Central memory CD4-positive, alpha-beta T cell (primary cell): ENCODE measurements at places on chromosomes 16 and 17.

DNA sequence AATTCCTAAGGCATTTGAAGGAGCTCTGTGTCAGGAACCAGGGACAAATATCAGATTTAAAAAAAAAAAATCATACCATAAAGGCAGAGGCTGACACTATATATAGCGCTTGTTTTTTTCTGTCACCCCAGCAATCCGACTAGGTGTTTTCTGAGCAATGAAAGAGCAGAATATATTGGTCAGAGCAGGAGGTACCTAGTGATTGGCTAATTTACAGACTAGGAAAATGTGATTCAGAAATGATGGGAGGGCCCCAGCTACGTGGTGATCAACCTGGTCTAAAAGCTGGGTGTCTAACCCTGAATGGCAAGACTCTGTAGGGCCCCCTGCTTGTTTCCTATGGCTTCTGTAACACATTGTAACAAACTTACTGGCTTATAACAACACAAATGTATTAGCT, 195.5 kb upstream of the XYLT1 start:
- DNase-seq = no peak

- DNase-seq = no peak
These were observed 10.9 kb upstream of the ITGA2B start for GRCh38 chr17:44400226-44400847.

DNA sequence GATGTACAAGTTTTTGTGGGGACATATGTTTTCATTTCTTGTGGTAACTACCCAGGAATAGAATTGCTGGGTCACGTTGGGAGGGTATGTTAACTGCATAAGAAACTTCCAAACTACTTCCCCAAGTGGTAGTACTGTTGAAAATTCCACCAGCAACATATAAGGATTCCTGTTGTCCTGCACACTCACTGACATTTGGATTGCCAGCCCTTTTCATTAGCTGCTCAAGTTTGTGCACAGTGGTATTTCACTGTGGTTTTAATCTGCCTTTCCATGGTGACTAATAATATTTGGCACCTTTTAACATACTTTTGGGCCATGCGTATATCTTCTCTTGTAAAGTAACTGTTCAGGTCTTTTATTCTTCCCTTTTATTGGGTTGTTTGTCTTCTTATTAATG, 103.3 kb downstream of the GNAO1 start:
- no peak for DNase-seq

DNA sequence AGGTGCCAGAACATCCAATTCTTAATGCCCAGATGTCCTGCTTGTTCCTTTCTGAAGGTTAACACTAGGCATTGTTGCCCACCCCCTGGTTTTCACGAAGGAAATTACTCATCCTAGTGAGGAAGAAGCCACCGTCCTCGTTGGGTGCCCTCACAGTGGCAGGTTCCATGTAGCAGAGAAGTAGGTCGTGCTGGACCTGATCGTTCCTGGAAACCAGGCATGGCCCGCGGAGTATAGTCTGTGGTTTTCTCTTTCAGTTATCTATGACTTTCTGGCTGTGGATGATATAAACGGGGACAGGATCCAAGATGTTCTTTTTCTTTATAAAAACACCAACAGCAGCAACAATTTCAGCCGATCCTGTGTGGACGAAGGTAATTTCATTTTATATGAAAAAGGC, 16.5 kb downstream of the RGS11 start:
- DNase-seq = no peak

DNA sequence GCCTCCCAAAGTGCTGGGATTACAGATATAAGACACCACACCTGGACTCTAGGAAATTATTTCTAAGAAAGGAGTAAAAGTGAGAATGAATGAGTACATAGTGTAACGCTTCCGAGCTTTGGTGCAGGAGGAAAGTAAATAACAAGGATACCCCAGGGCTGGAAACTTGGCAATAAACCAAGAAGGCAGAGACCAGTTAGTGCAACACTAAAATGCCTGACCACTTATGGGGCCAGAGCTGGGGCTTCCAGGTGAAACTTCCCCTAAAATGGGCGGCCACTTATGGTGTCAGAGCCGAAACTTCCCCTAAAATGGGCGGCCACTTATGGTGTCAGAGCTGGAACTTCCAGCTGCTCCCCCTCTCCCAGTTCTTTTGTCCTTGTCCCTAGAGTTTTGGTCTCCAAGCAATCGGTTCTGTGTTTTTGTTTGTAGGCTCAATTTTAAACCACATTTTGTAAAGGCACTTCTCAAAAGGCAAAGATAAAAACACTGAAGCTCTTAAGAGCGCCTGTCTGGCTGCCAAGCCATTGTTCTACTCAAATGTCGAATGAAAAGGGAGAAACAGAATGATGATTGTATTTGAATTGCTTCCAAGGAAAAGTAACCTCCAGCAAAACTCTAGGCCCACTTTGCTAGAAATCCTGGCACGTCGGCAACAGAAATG, 63.9 kb downstream of the NXN start:
- DNase-seq = no peak

GRCh38 chr16:56450275-56450985, 702 bp downstream of the NUDT21 start:
- no peak for DNase-seq

GRCh38 chr16:21211486-21211885, at the start of gene ZP2:
Gene ZP2 (minus strand): TSS chr16:21211574. CDS start chr16:21211547, 27 bp downstream.
- DNase-seq = no peak

- no peak for DNase-seq
These were observed 16.8 kb downstream of the TMEM100 start for GRCh38 chr17:55705847-55706246.

GRCh38 chr16:47470810-47471209, 9.7 kb downstream of the PHKB start:
- no peak for DNase-seq

DNA sequence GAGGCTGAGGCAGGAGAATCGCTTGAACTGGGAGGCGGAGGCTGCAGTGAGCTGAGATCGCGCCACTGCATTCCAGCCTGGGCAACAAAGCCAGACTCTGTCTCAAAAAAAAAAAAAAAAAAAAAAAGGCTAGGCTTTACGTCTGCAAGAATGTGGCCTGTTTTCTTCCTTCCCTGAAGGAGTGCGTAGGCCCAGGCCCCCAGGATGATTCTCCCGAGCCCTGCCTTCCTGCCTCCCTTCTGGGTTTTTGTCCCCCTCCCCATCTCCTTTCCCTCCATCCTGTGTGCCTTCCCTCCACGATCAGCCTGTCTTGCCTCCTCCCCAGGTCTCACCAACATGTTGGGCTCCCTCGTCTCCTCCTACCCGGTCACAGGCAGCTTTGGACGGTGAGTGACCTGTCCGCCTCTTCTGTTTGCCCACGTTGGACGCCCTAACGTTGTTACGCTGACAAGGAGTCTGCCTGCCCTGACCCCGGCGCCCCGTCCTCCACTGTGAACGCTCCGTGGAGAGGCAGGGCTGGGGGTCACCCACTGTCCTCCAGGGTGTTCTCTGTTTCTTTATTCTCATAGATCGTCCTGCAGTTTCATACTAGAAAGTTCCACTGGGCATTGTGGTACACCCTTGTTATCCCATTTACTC, 15.7 kb upstream of the RNF213 start:
- no peak for DNase-seq

DNA sequence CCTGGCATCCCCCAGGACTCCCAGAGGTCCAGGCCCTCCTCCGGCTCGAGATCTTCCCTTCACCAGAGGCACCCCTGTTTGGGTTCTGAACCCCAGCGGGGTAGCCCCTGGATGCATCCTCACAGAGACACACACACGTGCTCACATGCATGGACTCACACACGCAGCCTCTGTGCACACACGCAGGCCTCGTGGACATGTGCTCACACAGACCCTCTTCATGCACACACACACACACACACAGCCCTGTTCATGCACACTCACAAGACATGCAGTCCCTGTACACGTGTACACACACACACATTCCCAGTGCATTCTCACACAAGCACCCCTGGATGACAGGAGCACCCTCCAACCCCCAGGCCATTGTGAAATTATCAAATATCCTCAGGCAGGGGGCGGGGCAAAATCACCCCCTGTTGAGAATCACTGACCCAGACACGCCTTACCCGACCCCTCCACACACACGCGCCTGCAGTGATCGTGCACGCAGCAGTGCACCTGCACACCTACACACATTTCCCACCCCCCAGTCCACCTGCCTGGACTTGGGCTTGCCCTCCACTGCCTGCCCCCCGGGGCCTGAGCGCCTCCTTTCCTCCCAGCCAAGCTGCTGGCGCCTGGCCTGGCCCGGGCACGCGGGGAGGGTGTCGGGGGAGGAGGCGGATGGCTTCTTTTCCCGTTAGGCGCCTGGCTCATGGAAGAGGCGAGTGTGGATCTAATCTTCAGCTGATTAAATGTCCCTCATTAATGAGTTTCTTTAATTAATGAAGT, 62.6 kb downstream of the ENGASE start:
- no peak for DNase-seq

- DNase-seq = no peak
These were observed 7.6 kb downstream of the SLC25A10 start for GRCh38 chr17:81719410-81720266.

- DNase-seq = no peak
These were observed 40.2 kb upstream of the SMPD3 start for GRCh38 chr16:68488554-68488953.

DNA sequence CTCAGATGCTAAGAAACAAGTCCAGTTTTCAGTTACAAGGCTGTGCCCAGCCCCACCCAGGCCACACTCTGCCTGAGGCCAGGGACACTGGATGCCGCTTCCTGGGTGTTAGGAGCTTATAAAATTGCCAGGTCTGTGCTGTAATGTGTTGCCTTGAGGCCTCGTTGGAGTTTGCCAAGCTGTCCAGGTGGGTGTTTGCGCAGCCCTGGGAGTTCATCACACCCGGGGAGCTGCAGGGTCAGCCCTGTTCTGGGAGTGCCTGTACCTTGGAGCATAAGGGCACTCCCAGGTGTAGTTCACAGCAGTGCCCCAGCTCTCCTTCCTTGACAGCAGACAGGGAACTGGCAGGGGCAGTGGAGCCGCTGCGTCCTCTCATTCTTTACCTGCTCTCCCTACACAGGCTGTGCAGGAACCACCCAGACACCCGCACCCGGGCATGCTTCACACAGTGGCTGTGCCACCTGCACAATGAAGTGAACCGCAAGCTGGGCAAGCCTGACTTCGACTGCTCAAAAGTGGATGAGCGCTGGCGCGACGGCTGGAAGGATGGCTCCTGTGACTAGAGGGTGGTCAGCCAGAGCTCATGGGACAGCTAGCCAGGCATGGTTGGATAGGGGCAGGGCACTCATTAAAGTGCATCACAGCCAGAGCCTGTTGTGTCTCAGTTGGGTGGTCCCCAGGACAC, 1.6 kb downstream of the GFER start:
- DNase-seq = no peak

DNA sequence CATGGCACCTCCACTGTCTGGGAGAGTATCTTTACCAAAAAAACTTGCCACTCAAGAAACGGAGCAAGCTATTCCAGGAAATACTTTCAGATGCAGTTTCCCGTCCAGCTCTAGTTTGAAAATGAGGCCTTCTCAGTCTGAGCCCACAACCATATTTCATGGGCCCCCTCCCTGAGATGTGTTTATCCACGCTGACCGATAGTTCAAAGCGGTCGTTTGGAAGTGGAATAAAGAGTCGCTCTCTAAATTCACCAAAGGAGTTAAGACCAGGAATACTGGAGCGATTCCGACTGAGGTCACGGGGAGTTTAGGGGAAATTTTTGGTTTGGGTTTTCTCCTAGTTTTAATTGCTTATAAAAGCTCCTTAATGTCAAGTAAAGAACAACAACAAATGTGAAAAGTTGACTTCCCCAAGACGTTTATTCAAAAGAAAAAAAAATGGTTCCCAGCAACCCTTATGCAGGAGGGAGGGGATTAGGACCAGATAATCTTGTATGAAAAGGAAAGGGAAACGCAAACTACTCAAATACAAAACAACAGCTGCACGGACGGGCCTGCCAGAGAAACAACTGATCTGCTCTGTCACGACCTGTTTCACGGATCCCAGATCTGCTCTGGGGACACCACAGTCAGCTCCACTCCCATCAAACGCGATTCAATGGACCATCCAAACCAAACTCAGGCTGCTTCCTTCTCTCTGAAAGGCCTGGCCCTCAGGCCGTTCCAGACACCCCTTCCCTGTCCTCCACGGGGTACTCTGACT, 77.1 kb downstream of the MRM3 start:
- DNase-seq = no peak

GRCh38 chr17:64054304-64054703, 33.9 kb upstream of the ICAM2 start:
- DNase-seq = no peak

- DNase-seq = no peak
These were observed 328.0 kb downstream of the TMEM114 start for GRCh38 chr16:8262299-8262698.

DNA sequence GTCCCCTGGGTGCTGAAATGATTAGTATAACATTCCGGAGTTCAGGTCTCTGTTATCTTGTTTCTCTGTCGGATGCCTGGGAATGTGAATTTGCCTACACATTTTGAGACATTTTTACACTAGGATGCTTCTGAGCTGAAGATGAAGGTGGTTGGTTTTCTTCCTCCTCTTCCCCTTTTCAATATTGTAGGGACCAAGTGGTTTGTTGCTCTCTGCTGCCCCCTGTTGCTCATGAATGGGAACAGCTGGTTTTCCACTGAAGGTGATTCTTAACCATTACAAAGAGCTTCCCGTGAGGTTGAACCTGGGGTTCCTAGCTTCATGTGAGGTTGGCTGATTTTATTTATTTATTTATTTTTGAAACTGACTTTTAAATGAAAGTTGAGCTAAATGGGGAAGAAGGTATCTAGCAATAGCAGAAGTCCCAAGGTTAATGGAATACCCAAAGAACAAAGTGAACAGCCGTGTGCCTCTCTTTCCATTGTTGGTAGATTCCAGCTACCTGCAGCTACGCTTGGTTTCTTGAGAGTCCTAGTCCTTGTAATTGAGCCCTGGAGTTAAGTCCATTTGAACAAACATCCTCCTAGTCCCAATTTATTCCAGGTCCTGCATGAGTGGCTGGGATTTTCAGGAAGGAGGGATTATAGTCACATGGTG, 983.9 kb upstream of the EEF2KMT start:
- no peak for DNase-seq

- DNase-seq = no peak
These were observed 61.7 kb downstream of the SMPD3 start for GRCh38 chr16:68386628-68387027.

DNA sequence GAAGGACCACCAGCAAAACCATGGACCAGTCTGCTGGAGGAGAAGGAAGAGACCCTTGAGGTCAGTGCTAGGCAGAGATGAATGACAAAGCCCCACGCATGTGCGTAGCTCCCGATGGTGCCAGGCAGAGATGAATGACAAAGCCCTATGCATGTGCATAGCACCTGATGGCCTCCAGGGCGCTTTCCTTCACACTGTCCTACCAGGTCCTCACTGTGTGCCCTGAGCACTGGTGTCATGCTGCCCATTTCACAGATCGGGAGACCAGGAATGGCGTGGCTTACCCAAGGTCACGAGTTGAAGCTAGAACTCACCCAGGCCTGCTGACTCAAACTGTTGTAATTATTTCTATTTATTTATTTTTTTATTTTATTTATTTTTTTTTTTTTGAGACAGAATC, 149.6 kb downstream of the KATNIP start:
- no peak for DNase-seq

- DNase-seq = no peak
These were observed 26.3 kb downstream of the SEC14L5 start for GRCh38 chr16:4984174-4984990.

- no peak for DNase-seq
These were observed 19.7 kb upstream of the C16orf82 start for GRCh38 chr16:27046958-27047518.
